Fibroblast of mammary gland (primary cell): ENCODE measurements at places on chromosomes 6 and 20.

GRCh38 chr6:102488729-102489128 lies 1095.2 kb downstream of the GRIK2 start:
- peak; percentile 2 for DNase-seq

- peak; percentile 58 for DNase-seq
Observed at GRCh38 chr20:2519115-2519809, 10.5 kb upstream of the ZNF343 start.

DNA sequence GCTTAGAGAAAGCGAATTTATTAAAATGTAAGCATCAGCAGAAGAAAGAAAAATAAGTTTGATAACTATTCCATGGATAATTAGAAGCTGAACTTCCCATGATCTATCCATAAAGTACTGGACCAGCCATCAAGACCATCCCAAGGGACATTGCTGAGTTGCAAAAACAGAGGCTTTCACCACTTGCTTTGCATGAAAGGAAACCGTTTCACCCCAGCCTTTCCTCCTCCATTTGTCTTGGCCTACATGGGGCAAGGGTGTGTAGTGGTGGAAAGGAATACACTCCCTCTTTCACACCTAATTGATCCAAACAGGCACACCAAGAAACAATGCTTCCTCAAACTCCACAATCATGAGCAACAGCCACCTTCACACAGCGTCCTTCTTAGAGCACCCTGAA lies 10.4 kb downstream of the HIVEP2 start:
- no peak for DNase-seq

DNA sequence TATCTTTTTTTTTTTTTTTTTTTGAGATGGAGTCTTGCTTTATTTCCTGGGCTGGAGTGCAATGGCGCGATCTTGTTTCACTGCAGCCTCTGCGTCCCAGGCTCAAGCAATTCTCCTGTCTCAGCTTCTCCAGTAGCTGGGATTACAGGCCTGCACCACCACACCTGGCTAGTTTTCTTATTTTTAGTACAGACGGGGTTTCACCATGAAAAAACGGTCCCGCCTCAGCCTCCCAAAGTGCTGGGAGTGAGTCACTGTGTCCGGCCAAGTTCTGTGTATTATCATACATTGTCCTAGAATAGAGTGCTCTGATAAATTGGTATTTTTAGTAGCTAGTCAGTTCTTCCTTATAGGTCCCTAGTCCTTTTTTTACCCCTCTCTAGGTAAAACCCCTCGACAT lies 2.8 kb downstream of the SNRPC start:
- DNase-seq: no peak

DNA sequence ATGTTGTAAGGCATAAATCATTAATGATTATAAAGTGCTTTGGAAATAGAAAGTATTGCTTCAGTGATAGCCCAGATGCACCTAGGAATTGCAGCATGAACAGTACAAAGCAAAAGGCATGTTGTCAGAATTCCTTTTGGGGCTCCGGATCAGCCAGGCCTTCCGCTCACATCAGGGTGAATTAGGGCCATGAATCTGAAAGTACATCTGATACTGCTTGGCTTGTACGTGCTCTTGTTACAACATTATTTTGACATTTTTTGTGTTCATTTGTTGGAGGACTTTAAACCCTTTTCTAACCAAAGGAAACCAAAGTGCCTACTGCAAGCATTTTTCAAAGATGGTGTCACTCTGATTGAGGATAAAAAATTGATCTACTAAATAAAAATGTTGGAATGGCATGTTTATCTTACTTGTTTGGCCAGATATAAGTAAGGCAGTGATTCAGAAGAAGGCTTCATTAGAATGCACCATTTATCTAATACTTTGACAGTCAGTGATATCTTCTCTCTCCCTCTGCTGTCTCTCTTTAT lies 1005.6 kb upstream of the FLRT3 start:
- peak; percentile 1 for DNase-seq

DNA sequence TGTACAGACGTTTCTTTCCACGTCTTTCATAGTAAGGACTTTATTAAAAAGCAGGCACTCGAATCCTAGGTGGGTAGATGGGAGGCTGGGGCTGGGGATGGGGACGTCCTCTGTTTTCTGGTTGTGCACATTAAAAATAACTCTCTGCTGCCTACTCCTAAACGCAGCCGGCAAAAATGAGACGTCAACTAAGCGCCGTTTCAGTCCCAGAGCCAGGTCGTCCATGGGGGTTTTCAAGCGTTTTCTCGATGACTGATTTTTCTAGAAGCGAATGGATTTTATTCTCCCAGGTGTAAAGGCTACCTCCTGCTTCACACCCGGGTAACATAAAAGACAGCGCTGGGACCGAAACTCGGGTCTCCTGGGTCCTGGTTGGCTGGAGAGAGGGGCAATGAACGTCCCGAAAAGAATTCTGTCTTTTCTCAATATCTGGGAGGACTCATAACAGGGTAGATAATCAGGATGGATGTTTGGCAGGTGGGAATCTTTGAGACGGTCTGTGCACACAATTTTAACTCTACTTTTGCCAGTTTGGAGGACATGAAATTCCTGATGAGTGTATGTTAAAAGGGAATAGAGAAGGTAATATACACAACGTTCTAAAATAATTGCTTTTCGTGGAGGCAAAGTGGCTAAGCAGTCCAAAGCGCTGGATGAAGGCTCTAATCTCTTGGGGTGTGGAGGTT lies 25.2 kb downstream of the GPX6 start:
- no peak for DNase-seq

GRCh38 chr20:64015635-64016034 lies 20.3 kb upstream of the C20orf204 start:
- DNase-seq: no peak

DNA sequence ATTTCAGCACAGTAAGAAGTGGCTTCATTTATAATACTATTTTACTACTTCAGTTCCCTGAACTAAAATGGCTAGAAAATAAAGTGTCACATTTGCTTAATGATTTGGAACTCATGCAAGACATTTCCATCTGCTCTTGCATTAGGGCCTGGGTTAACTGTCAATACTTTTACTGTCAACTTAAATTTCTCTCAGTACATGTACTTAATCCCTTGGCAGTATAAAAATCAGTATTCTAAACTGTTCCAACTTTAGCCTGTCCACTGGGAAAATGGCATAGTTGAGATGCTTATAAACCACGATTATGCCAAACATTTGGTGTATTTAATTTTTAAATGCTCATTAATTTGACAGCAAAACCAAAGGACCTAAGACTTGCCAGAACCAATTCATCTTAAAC lies 154.5 kb downstream of the ASCC3 start:
- no peak for DNase-seq

GRCh38 chr20:51616060-51616459 lies 73.5 kb upstream of the NFATC2 start:
- DNase-seq: no peak

GRCh38 chr6:71886184-71887005 lies at the start of gene RIMS1:
RIMS1 (plus strand) TSS chr6:71886550; CDS start chr6:71887024, 474 bp downstream.
- no peak for DNase-seq

GRCh38 chr6:79064635-79065034 lies 13.4 kb downstream of the PHIP start:
- no peak for DNase-seq

- no peak for DNase-seq
Observed at GRCh38 chr6:1334684-1335083, 22.8 kb downstream of the FOXQ1 start.
